ENCODE measurements at places on chromosomes 3 and 15.

DNA sequence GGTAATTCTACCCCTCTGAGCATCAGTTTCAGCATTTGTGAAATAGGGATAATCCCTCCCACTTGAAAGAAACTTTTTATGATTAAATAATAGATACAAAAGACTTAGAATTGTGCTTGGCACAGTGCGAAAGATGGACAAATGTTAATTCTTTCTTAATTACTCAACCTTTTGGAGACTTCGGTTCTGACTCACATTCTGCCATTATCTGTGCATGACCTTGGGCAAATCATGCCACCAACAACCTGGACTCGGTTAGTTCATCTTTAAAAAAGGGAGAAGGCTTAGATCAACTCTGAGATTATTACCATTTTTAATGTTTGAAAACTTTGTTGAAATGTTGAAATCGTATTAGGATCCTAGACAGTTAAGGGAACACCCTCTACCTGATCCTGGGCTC, 40.6 kb upstream of the POLR2M start:
- no peak for DNase-seq

DNA sequence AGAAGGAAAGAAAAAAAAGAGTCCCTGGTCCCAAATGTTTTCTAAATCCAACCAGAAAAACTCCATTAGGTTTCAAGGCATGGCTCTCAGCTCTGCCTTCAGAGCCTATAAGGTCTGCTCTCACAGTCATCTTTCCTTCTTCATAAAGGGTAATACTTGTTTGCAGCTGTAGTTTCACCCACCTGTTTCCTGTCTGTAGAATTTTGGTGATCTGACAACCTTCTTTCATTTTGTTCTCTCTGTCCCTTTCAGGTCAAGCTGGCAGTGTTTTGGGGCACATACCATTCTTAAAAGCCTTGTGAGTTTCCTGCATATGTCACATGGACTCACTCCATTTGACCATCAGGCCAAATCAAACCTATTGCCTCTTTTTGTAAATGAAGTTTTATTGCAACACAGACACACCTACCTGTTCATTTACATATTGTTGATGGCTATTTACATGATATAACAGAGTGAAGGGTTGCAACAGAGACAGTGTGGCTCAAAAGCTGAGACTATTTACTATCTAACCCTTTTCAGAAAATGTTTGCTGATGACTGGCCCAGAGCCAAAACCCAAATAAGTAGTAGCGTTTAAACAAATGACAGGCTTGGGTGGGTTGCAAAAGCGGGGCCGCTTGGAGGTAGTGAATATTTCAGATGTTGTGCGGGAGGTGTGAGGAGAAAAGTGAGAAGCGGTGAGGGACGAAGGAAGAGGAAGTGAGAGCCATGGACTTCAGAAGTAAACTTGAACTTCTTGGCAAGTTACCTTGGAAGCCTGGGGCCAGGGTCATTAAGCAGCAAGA, 292.7 kb upstream of the PROK2 start:
- DNase-seq, result no peak

GRCh38 chr3:60461267-60461666, 790.0 kb downstream of the FHIT start:
- no peak for DNase-seq

- DNase-seq, result peak; percentile 76
Measured at GRCh38 chr3:49903451-49904424, at the start of gene MST1R. Gene MST1R, minus strand, starts transcription at chr3:49903873. Its CDS starts 264 bp downstream, at chr3:49903609.

- no peak for DNase-seq
Measured at GRCh38 chr3:150077581-150078247, 107.0 kb upstream of the PFN2 start.

DNA sequence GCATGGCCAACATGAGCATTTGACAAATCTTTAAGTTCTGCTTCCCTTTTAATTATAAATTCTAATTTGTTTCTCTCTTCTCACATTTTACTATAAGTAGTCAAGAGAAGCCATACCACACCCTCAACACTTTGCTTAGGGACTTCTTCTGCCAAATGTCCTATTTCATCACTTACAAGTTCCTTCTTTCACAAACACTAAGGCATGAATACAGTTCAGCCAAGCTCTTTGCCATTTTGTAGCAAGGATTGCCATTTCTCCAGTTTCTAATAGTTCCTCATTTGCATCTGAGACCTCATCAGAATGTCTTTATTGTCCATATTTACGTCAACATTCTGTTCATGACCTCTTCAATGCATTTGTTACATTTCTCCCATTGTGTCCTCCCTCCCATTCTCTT, 29.4 kb downstream of the SLC22A14 start:
- no peak for DNase-seq

DNA sequence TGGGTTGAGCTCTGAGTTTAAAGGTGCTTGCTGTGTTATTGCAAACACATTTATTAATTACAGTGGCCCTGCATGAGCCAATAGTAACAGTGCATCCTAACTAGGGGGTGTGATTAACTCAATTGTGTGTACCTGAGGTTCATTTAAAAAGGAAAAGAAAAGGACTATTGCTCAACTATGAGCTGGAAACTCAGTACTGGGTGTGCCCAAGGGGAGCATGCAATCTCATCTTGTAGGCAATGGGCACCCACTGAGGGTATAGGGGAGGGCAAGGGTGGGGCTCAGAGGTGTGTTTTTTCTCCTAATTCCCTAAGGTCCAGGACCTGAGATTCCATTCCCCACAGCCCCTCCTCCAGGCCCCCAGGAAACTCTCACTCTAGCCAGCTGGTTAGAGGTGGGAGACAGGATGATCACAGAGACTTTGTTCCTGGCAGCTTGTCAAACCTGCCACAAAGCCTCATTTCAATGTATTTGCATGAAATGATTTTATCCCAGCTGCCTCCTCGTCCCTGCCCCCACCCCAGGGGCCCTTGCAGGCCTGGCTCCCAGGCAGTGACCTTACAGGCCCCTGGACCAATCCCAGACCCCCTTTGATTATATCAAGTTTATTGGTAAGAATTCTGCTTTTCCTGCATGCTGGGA, 220.7 kb downstream of the TBC1D2B start:
- DNase-seq, result no peak

All from CD8-positive, alpha-beta memory T cell (primary cell).